B cell (primary cell): ENCODE measurements at places on chromosomes 2 and 18. TPM values are rescaled to one million over a fixed set of nuclear protein-coding genes. Genes with fewer than 3 reads are reported as not detected.

Gene SP110
- polyA plus RNA-seq, result 124 and 162 TPM in 2 replicates

Gene FKBP1B
- 0.85 and 0.99 TPM in 2 replicates for polyA plus RNA-seq

Gene GTF2A1L
- polyA plus RNA-seq, result not detected in 2 replicates

Gene CHRNG
- polyA plus RNA-seq, result not detected in 2 replicates

Gene HOXD9
- not detected in 2 replicates for polyA plus RNA-seq

Gene VWA3B
- polyA plus RNA-seq, result not detected in 2 replicates

Gene C2orf66
- polyA plus RNA-seq, result not detected in 2 replicates

Gene RTP5
- 0.30 TPM in 1 of 2 replicates, not detected in the other for polyA plus RNA-seq
